ENCODE measurements at places on chromosomes 6 and 20.

DNA sequence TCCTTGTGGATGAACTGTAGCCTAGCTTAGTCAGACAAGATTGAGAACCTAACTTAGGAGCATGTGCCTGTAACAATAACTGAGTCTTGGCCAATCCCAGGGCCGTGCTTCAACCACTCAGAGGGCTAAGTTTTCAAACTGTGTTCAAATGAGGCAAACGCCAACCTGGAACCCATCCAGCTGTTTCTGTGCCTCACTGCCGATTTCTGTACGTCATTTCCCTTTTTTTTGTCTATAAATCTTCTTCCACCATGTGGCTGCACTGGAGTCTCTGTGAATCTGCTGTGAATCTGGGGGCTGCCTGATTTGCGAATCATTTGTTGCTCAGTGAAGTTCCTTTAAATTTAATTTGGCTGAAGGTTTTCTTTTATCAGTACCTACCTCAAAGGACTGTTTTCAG is 115.0 kb upstream of the CHD6 start:
- DNase-seq = no peak

- DNase-seq = no peak
Observed at GRCh38 chr6:18036781-18037180, 49.3 kb upstream of the KIF13A start.

DNA sequence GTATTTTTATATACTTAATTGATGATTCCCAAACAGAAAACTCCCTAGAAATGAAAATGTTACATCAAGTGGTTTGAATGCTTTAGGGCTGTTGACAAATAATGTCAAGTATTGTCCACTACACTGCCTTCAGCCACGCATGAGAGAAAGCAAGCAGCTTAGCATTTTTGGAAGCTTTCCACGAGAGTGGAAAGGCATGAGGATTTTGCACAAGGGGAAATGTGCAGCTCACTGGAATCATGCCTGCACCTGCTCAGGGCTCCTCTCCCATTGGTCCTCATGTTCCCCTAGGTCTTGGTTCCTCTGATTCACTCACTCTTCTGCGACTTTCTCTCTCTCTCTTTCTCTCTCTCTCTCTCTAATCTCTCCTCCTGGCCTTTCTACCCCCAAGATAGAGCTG is 439.5 kb upstream of the CDH4 start:
- DNase-seq = no peak

DNA sequence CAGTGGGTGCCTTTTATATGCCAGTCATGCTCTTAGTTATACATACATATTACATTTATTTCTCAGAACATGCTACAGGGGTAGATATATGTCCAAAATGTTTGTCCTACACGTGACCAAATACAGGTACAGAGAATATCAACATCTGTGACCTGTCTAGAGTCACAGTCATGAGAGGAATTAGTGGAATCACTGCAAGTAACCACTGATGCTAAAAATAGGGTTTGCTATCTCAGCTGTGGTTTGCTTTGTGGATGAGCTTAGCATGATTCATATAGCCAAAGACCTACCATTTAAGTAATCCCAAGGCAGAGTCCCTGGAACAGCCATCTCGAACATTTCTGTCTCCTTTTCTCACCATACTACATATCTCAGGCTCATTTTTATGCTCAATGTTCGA is 32.3 kb downstream of the GSTA3 start:
- DNase-seq = no peak

GRCh38 chr6:131062241-131063027 is 611 bp downstream of the EPB41L2 start:
- no peak for DNase-seq

GRCh38 chr20:58418949-58419748 is 30.1 kb downstream of the VAPB start:
- no peak for DNase-seq

GRCh38 chr6:84643778-84644177 is 120.6 kb downstream of the TBX18 start:
- no peak for DNase-seq

DNA sequence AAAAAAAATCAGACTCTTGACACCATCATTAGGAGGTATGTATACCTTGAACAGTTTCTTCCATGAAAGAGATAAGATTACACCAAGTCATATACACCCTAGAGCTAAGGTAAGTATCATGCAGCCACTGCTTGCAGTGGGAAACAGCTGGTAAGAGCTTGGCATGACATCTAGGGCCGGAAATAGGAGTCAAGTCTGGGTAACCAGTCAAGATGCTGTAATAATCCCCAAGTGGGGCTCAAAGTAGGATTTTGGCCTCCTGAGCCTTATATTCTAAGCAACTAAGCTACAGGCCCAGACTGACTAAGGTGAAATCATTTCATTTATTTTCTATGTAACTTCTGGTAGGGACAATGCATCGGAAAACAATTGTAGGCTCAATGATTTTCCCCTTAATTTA is 23.9 kb downstream of the TRERF1 start:
- DNase-seq = no peak

DNA sequence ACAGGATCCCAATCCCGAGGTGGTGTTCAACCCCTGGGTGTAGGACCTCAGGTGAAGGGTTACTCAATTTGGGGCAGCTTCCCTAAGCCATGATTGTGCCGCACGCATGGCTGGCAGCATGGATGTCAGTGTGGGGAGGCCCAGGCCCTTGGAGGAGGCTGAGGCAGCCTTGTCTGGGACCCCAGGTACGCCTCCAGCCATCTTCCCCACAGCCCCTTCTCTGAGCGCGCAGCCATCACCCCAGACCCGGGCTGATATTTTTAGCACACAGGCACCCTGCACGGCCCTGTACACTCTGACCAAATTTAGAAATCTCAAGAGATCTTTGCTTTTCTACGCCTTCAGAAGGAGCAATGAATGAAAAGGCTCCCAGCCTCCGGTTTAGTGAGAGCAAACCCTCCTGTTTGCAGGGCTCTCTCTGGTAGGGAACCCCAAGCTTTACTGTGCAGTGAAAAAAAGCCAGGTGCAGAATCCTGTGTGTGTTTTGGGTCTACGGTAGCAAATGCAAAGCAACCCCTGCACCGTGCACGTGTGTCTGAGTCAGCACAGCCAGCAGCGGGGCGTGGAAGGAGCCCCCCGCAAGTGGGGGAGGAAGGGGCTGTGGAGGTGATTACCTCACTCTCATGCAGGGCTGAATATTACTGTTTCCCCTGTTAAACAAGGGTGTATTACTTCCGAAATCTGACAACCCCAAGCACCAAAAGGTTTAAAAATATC is 44.3 kb downstream of the CTCFL start:
- no peak for DNase-seq

DNA sequence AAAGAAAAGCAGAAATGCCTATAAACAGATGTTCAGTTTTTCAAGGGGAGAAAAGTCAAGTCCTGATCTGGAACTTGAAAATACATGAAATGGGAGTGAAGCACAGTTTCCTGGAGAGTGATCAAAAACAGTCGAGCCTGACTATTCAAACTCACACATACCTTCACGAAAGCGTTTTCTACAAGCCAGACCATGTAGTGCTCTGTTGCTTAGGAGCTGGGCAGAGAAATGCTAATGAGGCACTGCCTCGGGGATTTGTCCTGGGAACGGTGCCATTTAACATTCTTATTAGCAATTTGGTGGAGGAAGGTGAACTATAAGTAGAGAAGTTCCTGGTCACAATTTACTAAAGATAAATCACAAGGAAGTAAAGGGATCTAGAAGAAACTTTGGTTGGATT is 5.9 kb downstream of the NHSL1 start:
- DNase-seq = no peak

Measured in SW 1271 (cell line).